ENCODE measurements at places on chromosomes 13 and 19.
A peak's percentile ranks its signal among the peaks of the same experiment; 100 is the strongest.

GRCh38 chr13:98423417-98423816 is 153.5 kb downstream of the STK24 start:
- DNase-seq = no peak

DNA sequence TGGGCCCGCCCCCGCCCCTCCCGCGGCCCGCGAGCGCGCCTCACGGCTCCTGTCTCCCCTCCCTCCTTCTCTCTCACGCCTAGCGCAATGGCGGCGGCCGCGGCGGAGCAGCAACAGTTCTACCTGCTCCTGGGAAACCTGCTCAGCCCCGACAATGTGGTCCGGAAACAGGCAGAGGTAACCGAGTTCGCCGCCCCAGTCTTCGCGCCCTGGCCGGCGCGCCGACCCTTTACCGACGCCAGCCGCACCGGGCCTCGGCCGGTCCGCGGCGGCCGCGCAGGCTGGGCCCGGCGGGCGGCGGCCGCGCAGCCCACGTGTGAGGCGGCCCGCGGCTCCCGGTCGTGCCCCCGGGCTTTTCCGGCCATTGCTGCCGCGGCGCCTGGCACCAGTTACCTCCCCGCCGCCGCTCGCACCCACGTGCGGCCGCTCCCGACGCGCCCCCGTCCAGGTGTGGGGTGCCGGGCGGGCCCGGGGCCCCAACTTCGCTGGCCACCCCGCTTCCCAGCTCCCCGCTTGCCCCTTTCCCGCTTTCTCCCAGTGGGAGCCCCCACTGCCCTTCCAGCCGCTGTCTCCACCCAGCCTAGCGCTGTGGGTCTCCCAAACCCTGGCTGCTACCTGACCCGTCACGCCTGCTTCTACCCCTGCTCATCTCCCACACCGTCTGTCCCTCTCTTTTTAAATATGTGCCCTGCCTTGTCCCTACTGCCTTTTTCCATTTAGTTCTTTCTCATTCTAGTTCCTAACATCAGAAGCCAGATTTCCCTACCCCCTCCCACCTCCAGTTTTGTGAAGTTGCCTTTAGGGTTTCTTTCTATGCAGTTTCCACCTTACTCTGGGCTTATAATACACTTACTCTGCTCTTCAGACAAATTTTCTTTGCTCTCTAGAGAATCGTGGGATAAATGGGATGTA is 23.4 kb downstream of the IPO5 start:
- DNase-seq = no peak

DNA sequence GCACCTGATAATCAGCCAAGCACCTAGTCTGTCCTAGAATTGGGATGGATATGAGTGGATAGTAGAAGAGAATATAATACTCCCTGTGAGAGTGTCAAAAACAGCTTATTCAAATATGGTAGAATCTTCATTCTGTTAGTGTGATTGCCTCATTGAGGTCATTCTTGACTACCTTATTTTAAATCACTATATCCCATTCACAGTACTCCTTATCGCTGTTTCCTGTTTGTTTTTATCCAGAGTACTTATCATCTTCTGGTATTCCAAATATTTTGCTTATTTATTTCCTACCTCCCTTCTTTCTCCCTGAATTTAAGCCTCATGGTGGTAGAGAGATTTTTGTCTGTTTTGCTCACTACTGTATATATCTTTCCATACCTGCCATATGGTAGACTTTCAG is 9.9 kb downstream of the NDFIP2 start:
- no peak for DNase-seq

DNA sequence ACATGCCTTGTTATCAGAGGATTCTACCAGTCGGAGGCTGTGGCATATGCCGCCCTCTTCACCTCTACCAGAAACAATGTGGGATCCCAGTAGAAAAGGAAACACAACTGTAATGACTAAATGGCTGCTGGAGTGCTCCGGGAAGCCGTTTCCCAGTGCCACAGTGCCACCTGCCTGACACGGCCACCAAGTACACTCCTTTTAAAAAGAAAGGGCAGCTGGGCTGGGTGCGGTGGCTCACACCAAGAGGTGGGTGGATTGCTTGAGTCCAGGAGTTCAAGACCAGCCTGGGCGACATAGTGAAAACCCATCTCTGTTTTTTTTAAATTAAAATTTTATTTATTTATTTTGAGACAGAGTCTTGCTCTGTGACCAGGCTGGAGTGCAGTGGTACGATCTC is 67.3 kb downstream of the TRPM4 start:
- peak; percentile 41 for DNase-seq

- no peak for DNase-seq
Observed at GRCh38 chr13:25662516-25662915, 290.7 kb downstream of the ATP8A2 start.

GRCh38 chr19:46107371-46107770 is 17.1 kb downstream of the IGFL3 start:
- DNase-seq = no peak

DNA sequence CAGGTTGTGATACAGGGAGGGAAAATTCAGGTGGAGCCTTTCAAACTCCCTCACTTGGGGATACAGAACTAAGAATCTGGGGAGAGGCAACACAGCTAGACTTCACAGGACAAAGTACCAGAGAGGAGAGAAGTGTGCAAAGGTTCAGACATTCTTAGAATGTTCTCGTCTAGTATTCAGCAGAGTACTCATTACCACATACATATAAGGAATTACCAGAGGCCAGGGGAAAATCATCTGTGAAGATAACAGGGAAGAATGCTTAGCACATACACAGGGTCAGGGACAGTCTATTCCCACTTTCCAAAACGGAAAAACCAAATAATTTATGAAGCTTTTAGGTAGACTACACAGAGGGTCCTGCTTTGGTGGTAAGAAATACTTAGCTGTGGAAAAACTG is 58.1 kb downstream of the TRPC4 start:
- no peak for DNase-seq

DNA sequence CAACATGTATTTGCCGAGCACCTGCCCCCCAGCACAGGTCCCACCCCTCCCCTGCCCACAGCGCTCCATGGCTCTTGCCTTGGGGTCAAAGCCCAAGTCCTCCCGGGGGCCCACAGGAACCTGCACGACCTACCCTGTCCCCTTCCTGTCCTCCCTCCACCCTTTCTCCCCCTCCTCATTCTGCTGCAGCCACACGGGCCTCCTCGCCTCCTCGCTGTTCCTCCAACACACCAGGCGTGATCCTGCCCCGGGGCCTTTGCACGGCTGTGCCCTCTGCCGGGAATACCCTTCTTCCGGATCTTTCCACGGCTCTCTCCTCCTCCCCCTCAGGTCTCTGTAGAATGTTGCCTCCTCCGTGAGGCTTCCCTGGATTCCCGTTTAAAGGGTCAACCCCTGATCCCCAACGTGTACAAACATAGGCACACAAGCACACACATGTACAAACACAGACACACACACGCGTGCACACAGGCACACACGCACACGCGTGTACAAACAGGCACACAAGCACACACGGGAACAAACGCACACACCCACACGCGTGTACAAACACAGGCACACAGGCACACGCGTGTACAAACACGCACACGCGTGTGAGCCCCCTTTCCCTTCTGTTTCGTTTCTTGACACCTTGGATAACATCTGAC is 2.8 kb downstream of the MADCAM1 start:
- DNase-seq = no peak

GRCh38 chr19:38676023-38676877 is 28.8 kb downstream of the ACTN4 start:
- DNase-seq = no peak

- DNase-seq = no peak
Observed at GRCh38 chr19:41031916-41032315, 40.8 kb downstream of the CYP2B6 start.

GRCh38 chr13:60931858-60932546 is 483.6 kb downstream of the PCDH20 start:
- no peak for DNase-seq

DNA sequence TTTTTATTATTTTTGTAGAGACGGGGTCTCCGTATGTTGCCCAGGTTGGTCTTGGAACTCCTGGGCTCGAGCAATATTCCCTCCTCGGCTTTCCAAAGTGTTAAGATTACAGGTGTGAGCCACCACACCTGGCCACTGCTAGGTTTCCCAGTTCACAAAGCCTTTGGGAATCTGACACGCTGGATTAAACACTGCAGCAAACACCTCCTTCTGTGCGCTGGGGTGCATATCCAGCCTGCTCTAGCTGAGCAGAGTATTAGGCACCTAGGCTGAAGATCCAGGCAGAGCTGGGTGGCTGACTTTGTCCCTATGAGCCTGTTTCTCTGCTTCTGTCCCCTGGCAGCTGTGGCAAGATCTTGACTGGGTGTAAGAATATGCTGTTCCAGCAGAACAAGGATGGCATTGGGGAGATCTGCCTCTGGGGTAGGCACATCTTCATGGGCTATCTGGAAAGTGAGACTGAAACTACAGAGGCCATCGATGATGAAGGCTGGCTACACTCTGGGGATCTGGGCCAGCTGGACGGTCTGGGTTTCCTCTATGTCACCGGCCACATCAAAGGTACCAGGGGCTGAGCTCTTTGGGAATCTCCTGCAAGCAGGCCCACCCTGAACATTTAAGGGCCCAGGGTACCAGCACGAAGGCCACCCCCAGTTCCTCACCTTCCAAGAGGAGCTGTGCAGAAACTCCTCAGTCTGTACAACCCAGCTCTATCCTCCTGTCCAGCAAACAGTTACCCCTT is 49.8 kb downstream of the ACSBG2 start:
- no peak for DNase-seq

DNA sequence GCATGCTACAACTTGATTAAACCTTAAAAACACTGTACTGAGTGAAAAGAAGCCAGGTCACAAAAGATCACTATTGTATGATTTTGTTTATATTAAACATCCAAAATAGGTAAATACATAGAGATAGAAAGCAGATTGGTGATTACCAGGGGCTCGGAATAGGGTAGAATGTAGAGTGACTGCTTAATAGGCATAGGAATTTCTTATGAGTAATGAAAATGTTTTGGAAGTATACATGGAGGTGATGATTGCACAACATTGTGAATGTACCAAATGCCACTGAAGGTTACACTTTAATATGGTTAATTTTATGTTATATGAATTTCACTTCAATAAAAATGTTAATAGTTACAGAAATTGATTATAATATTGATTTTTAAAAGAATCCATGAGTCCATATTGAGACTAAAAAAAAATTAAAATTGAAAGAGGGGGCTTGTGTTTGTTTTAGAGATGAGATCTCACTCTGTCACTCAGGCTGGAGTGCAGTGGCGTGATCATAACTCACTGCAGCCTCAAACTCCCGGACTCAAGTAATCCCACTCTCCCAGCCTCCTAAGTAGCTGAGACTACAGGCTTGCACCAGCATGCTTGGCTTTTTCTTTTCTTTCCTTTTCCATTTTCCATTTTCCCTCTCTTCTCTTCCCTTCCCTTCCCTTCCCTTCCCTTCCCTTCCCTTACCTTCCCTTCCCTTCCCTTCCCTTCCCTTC is 85.1 kb downstream of the FNDC3A start:
- no peak for DNase-seq

GRCh38 chr13:75359266-75359665 is 122.7 kb downstream of the TBC1D4 start:
- DNase-seq = no peak

DNA sequence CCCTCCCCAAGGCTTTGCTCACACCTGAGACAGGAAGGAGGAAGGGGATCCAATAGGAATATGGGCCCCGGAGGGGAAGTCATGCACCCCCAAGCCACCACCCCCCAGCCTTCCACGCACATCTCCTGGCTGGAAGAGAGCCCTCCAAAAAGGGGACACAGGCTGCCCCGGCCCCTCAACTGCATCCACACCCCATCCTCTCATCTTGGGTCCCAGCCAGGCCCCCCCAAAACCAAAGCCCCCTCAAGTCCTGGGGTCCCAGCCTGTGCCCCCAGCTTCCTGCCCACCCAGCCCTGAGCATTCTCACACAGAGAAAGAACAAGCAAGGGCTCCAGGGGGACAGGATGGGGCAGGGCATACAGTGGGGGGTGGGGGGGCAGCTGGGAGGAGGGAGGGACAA is 12.1 kb downstream of the SMIM24 start:
- DNase-seq = no peak

GRCh38 chr13:91046715-91047327 is 300.7 kb upstream of the MIR17HG start:
- no peak for DNase-seq

DNA sequence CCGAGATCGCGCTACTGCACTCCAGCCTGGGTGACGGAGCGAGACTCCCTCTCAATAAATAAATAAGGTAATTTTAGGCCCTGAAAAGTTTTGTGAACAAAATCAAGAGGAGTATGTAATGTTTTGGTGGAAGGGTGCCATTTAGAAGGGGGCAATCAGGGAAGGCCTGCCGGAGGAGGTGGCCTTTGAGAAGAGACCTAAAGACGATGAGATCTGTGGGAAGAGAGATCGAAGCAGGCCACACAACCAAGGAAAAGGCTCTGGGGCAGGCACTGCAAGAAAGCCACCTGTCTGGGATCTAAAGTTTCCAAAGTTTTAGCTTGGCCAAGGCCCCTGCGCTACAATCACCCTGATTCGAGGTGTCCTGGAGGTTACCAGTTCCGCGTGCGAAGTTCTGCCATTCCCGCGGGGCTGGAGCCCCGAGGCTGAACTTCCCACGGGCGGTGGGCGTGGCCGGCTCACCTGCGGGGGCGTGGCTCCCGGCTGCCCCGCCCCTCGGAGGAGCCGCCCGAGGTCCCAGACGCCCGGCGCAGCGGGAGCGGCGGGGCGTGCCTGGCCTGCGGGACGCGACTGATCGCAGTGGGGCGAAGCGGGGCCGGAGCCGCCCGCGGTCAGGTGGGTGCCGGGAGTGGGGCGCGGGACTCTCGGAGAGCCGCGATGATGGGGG is at the start of gene KLC3:
TSS of gene KLC3 (plus strand) at position 519 of the 667 bp plus-strand sequence. CDS start 4,792 bp downstream, outside the sequence.
- no peak for DNase-seq

DNA sequence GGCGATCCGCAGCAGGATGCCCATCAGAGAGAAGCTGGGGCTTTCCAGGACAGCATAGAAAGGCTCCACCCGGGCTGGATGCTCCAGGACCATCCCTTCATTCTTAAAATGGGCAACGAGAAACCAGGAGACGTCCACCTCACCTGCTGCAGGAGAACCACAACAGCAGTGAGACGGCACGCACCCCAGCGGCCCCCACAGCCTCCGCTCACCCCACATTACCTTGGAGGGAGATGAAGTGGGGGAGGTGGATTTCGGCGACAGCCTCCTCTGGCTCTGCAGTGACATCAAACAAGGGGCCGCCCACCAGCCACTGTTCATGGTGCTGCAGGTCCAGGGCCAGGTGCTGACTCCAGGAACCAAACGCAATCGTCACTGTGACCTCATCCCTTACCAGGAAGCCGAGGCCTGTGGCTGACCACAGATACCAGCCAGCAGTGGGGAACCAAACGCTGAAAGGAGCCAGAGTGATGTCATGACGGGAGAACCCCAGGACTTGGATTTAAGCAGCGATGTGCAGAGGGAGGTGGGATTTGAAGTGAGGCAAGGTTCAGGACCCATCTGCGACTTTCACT is 25.1 kb downstream of the CARD8 start:
- DNase-seq = no peak

DNA sequence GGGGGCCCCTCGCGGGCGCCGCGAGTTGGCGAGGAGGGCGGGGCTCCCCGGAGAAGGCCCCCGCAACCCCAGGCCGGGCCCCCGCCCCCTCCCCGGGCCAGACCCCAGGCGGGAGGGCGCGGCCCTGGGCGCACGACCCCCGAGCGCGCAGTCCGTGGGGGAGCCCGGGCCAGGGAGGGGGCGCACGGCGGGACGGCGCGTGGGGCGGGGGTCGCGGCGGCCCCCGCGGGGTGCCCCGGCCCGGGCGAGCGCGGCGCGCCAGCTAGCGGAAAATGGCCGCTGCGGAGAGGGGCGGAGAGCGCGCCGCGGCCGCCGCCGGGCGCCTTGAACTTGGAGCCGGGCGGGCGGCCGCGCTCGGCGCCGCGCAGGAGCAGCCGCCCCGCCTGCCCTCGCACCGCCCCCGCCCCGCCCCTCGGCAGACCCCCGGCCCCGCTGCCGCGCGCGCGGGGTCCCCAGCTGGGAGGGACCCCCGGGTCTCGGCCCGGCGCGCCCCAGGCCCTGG is 6.4 kb upstream of the NFIC start:
- no peak for DNase-seq

GRCh38 chr19:17282488-17283125 is 906 bp downstream of the ANKLE1 start:
- peak; percentile 86 for DNase-seq
